ENCODE measurements at places on chromosomes 13 and 19.

- no peak for DNase-seq
Observed at GRCh38 chr13:75687150-75687763, 51.1 kb downstream of the LMO7 start.

- no peak for DNase-seq
Observed at GRCh38 chr13:60392131-60392530, 4.9 kb upstream of the TDRD3 start.

GRCh38 chr19:2887391-2887914 is 13.3 kb upstream of the ZNF57 start:
- DNase-seq = peak; percentile 68

GRCh38 chr13:29999492-30000369 is 149.3 kb upstream of the UBL3 start:
- no peak for DNase-seq

- DNase-seq = no peak
Observed at GRCh38 chr13:89827552-89827951, 1519.9 kb upstream of the MIR17HG start.

- DNase-seq = no peak
Observed at GRCh38 chr19:1026783-1027649, 608 bp downstream of the CNN2 start.

DNA sequence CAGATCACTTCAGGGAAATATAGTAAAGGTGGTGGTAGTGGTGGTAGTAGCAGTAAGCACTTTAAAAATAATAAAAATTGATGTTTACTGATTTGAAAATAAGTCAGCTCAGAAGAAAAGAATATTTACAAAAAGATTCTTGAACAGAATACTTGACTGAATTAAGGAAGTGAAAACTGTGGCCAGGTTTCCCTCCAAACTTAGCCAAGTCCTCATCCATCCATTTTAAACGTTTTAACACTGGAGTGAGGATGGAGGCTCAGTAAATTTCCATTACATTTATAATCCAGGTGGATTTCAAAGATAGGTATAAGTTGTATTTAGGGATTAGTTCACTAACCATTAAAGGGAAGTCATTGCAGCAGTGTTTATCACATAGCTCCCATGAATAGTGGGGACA is 221.5 kb downstream of the RGCC start:
- DNase-seq = no peak

DNA sequence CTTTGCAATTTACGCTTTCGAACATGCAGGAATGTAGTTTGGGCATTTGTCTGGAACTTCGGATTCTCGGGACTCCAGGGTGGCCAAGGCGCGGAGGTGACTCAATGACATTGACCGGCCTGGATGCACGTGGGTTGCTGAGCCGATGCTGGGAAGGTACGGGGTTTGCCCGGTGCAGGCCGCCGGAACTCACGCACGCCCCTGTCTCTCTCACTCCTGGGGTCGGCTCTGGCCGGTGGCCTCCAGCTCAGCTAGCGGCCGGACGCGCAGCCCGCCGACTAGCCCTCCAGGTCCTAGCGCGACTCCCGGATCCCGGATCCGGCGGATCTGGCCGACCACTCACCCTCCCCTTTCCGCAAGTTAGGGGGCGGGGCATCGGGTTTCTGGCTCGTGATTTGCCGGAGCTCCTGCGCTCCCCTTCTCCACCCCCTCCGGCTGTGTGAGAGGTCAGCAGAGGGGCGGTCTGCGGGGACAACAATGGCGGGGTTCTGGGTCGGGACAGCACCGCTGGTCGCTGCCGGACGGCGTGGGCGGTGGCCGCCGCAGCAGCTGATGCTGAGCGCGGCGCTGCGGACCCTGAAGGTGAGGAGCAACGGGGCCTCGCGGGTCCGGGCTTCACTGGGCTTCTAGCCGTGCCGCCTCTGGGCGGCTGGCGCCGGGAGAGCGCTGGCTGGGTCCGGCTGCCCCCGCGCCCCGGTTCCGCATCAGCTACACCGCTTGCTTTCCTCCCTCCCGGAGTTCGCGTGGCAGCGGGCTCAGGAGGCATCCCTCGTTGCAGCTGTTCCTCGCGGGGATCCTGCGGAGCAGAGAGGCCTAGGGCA is at the start of gene PCCA:
Gene PCCA (plus strand): TSS at position 450 of the 821 bp plus-strand sequence. CDS start 28 bp downstream, at position 478.
- DNase-seq = peak; percentile 29

DNA sequence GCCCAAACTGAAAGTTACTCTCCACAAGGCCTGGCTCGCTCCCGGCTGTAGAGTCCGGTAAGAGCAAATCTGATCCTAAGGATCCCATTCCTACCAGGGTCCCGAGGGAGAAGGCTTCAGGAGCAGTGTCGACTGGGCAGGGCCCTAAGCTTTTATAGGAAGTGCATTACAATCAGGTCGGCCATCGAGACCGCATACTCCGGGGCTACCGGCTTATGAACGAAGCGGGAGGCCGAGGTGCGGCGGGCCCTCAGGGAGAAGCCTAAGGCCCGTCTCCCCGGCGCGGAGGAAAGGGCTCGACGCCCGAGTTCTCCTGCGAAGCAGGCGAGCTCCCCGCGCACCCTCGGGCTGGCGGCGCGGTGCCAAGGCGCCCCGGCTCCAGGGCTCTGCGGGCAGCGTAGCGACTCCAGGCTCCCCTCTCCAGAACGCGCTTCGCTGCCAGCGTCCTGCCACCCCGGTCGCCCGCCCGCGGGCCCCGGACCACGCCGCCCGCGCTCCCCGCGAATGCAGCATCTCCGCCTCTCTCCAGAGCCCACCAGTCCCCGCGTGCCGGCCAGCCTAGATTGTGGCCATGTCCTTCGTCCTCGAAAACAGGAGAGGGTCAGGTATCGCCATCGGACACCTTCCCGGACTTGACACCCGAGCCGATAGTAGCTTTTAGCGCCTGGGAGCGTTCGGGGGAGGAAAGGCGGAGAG is 1.4 kb downstream of the EFNB2 start:
- no peak for DNase-seq

GRCh38 chr19:19347401-19348110 is 26.9 kb downstream of the MAU2 start:
- no peak for DNase-seq

DNA sequence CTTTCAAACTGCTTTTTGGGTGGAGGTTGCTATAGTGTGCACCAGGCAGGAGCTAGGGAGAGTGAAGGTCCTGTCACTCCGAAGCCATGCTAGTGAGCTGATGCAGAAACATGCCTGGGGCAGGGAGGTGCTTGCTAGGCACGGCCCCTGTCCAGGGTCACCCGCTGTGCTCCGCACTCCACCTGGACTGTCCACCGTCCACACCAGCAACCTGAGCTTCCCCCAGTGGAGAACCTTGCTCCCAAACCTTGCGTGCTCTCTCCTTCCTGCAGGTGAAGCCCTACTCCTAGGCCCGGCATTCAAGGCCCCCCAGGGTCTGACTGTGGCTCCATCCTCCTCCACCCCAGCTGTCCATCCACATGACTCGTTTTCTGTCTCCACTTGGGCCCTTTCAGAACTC is 12.3 kb downstream of the SLC15A1 start:
- no peak for DNase-seq

GRCh38 chr13:44955406-44955805 is 33.9 kb downstream of the NUFIP1 start:
- no peak for DNase-seq

- no peak for DNase-seq
Observed at GRCh38 chr13:74132776-74133656, 1.2 kb downstream of the KLF12 start.

DNA sequence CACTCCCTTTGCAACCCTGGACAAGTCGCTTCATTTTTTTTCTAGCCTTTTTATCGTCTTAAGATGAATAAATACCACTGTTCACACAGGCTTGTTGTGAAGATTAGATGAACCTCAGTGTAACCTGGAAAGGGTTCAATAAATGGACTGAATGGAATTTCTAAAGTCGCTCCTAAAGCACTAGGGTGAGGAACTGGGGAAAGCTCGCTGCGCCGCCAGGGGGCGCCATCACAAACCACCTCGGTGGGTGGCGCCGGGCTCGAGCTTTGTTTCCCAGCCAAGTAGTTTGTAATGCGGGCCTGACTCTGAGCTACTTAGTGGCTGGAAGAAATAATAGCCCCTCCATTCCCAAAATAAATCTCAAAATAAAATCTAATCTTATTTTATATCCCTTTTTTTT is 2.2 kb upstream of the CEACAM6 start:
- no peak for DNase-seq

- no peak for DNase-seq
Observed at GRCh38 chr13:49806126-49806536, 13.6 kb upstream of the KPNA3 start.

DNA sequence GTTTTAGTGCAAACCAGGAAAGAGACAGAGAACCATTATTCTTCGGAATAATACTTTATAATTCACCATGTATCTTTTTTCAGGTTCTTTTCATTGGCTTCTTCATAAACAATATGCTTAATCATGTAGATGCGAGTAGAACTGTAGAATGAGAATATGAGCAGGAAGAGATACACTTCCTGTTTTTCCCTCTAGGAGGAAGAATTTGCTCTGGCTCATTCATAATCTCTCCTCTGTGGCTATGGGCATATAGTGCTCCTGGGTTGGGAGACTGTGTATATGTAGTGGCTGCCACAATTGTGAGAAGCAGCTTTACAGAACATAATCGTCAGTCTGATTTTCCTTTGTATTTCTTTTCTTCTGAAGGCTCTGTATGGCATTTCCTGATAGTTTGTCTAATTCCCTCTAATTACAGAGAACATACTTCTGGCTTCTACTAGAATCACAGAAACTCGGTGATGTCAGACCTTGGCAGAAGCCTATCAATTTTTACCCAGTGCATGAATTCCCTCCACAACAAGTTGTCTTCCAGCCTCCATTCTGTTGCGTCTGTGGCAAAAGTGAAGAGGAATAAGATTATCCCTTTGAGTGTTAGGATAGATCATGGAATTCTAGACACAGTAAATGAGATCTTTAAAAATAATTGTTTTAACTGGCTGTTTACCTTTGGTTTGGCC is 2.9 kb upstream of the DCLK1 start:
- DNase-seq = no peak

GRCh38 chr13:100608906-100609305 is 20.3 kb upstream of the GGACT start:
- DNase-seq = no peak

DNA sequence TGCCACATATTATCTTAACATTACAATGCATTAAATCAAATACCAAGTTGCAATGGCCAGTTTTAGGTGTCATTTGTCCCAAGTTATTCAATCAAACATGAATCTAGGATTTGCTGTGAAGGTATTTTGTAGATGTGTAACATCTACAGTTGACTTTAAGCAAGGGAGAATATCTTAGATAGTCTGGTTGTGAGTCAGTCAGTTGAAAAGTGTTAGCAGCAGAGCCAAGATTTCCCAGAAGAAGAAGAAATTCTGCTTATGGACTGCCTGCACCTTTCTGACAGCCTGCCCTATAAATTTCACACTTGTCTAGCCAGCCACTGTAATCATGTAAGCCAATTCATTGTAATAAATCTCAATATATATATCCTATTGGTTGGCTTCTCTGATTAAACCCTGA is 41.3 kb upstream of the INTS6 start:
- no peak for DNase-seq

GRCh38 chr19:11269408-11269807 is 7.1 kb upstream of the DOCK6 start:
- DNase-seq = no peak

GRCh38 chr19:13299838-13300237 is 149.6 kb downstream of the IER2 start:
- DNase-seq = no peak

GRCh38 chr19:47742634-47743033 is 2.7 kb upstream of the NOP53 start:
- DNase-seq = no peak

- no peak for DNase-seq
Observed at GRCh38 chr19:11658970-11659369, 61.7 kb downstream of the ZNF627 start.

DNA sequence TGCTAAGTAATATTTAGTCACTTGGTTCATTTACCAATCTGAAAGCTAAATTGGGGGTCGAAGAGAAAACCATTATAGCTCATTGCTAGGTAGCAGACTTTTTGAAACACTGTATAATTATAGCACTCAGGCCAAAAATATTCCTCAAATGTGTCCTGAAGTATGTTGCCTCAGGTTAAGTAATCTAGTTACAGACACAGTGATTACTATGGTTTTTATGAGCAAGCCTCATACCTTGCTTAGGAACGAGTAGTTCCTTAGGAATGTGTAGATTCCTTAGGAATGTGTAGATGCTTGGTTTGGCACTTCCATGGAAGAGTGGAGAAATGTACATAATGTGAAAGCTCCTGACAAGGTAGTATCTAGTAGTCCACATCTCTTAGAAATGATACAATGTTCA is 387.5 kb downstream of the LMO7 start:
- DNase-seq = no peak

Data from NCI-H446 treated with DMSO at 0.1 percent for 48 hours (cell line).